ENCODE measurements at places on chromosomes 6 and 20. TPM values are rescaled to one million over a fixed set of nuclear protein-coding genes. Genes with fewer than 3 reads are reported as not detected.
A peak's percentile ranks its signal among the peaks of the same experiment; 100 is the strongest.

DNA sequence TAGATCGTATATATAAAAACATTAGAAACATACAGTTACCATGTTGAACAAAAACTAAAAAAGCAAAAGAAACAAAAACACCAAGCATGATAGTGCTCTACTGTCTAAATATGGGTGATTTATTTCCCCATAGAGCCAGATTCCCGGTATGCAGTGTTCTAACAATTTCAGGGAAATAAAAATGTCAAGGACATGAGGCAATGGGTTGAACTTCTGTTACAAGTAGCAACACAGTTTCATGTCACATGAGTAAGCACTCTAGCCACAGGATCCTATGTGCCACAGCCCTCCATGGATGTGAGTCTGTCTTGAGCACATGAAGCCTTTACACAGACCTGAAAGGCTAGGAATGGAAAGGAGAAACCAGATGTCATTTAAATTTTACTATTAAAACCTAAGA, 96.0 kb downstream of the MAP3K5 start:
- no peak for DNase-seq

DNA sequence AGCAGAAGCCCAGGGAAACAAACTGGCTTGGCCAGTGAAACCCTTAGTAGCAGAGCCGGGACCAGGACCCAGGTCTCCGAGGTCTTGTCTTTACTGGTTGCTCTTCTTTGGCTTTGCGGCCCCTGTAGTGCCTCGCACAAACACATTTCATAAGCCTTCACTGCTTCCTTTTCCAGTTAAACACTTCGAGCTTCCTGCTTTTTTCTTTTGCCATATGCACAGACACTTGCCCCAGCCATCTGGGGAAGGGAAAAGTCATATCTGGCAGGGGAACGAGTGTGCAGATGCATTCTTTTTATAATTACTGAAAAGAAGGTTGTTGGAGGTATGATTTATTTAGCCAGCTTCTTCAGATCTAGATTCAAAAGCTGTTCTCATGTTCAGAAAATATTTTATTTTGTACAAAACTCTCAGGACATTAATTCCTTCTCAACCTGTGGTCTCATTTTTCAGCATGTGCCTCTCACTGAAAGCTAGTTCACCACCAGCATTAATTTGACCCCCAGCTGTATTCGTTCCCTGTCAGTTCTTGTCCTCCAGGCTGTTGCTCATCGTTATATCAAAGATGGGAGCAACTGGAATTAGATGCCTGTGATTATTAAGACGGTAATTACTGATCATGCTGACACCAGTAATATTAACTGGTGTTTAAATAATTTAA, 19.2 kb downstream of the KLHL32 start:
- DNase-seq: no peak

DNA sequence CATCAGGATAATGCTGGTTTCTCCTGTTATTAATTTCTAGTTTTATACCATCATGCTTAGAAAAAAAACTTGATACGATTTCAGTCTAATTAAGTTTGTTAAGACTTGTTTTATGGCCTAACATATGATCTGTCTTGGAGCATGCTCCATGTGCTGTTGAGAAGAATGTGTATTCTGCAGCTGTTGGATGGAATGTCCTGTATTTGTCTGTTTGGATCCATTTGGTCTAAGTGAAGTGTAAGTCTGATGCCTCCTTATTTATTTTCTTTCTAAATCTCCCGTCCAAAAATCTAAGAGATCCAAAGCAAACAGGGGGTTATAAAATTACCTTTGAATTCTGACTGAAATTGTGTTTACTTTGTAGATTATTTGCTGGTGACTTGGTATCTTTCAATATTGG, 30.0 kb upstream of the PRND start:
- DNase-seq: no peak

DNA sequence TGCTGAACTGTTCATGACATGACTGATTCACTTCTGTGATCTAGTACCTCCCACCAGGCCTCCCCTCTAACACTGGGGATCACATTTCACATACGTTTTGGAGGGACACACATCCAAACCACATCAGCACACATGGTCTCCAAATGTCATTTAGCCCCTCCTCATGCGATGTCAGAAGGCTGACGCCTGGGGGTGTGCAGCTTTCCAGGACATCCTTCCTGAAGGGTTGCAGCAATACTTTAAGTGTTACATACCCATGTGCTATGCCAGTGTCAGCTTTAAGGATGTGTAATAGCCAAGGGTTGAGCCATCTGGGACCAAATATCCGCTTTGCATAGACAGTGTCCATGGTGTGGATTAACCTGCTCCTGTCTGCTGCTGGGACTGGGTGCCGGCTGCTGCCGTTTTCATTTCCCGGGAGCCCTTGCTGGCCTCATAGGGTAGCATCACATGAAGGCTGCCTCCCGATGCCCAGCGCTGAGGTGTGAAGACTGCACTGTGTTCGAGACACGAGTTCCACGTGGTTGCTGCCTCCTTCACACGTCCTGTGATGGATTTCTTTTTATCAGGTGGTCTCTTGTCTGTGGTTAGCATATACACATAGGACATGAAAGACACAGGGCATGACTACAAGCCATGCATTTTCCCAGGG, 219.0 kb downstream of the THBS2 start:
- DNase-seq: no peak

DNA sequence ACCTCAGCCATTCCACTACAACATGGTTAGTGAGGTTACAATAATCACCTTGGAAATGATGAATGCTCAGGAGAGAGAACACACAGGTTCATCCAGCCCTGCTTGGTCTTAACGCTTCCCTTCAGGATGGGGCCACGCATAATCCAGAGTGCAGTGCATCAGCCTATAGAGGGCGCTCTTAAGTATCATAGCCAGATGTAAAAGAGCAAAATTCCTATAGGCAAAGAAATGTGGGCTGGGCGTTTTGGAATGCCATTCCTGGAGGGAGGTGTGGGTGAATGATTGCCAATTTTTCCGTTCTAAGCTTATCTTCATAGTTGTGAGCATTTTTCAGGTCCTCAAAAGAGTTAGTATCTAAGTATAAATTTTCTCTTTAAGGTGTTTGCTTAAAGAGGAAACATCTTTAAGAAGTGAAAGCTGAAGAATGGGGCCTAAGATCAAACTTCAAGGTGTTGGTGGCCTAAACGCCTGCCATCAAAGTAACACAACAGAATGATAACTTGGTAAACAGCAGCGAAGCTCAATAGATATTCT, 1.8 kb downstream of the RIPOR2 start:
- no peak for DNase-seq

GRCh38 chr6:1285556-1285955, 26.3 kb upstream of the FOXQ1 start:
- peak; percentile 19 for DNase-seq

DNA sequence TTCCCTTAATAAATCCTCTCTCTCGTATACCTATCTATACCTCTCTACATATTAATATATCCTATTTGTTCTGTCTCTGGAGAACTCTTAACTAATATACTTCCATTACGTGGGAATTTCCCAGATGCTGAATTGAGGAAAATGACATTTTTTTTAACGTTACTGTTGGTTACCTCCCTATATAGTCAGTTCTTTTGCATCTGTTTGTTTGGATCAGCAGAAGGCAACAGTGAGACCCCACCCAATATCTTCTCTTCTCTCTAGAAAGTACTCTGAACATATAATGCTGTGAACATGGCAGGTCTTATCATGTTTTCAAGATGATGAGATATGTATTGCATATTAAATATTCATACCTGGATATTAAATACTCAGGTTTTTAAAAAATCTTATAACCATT, 12.7 kb downstream of the RFPL4B start:
- DNase-seq: no peak

GRCh38 chr6:119116712-119117281, 38.3 kb upstream of the FAM184A start:
- DNase-seq: no peak

- DNase-seq: no peak
Observed at GRCh38 chr6:44671333-44671732, 283.8 kb downstream of the CDC5L start.

GRCh38 chr6:100235631-100236030, 229.1 kb downstream of the SIM1 start:
- DNase-seq: no peak

DNA sequence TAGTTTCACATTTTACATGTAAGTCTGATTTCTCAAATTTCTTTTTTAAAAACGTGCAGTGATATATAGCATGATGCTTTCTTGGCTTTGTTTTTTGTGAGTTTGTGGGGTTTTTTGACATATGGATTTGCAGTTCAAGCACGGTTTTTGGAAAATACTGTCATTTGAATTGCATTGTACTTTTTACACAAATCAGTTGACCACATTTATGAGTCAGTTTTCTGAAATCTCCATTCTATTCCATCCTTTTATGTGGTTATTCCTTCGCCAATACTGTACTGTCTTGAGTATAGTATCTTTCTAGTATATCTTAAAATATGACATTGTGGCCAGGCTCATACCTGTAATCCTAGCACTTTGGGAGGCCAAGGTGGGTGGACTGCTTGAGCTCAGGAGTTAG, 890.0 kb upstream of the CITED2 start:
- no peak for DNase-seq

GRCh38 chr6:119296036-119297035, 53.2 kb downstream of the MAN1A1 start:
- DNase-seq: no peak

GRCh38 chr6:3803627-3804468, 45.3 kb upstream of the FAM50B start:
- no peak for DNase-seq

- DNase-seq: no peak
Observed at GRCh38 chr6:119312875-119313338, 36.7 kb downstream of the MAN1A1 start.

DNA sequence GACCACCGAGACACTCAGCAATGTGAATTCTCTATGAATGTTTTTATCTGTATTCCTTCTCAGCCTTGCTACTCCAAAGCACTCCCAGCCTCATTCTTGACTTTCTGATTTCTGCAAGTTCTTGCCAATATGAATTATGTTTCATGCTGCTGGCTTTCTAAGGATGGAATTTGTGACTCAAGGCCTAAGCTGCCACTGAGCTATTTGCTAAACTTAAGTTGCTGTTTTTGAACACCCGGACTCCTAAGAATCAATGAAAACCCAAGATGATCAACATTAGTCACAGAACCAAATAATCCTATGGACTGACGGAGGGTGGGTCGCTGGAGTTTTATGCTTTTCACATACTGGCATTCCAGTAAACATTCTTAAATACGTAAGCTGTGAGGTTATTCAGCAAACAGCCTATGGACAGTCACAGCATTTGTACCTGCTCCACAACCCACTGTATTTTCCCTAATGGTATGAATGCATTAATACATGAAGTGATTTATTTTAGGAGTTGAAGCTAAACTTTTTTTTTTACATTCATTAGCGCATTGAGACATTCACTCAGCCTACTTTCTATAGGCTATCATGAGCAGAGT, 8.2 kb upstream of the PXDC1 start:
- DNase-seq: no peak

DNA sequence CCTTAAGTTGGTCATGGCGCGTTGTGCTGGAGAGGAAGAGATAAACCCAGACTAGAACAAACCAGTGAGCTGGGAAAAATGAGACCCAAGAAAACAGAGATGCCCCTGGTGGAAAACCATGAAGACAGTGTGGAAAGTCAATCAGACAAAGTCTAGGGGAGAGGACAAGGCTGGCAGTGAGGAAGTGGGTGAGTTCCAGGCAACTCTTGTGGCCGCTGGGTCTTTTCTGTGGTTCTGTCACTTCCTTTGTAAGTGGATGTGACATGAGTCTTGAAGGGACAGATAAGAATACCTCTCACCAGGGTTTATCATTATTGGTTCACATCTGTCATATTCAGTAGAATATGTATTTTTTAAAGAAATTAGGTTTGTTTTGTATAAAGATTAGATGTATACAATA, 738.4 kb downstream of the DHX35 start:
- DNase-seq: no peak

Gene CAPN11
- not detected for total RNA-seq

Gene KIF6
- 1.6 TPM for total RNA-seq

Gene TMEM200A
- 0.30 TPM for total RNA-seq

Gene POPDC3
- total RNA-seq: 46.2 TPM

Gene SLC17A3
- not detected for total RNA-seq

Gene PREX1
- total RNA-seq: 5.2 TPM

Gene SRSF12
- 0.15 TPM for total RNA-seq

Gene RFX6
- not detected for total RNA-seq

Gene ALDH5A1
- 28.2 TPM for total RNA-seq

Gene SLC25A27
- 10.1 TPM for total RNA-seq

Gene ULBP2
- total RNA-seq: 1.6 TPM

Gene ADGRB3
- total RNA-seq: 0.93 TPM

Gene TMEM244
- total RNA-seq: not detected

Gene TNFRSF21
- 6.1 TPM for total RNA-seq

Gene RSPH9
- total RNA-seq: 0.12 TPM

Gene C20orf96
- 5.5 TPM for total RNA-seq

Gene SIGLEC1
- total RNA-seq: 3.1 TPM

All from heart right ventricle (tissue), 16 donors.